ENCODE measurements at places on chromosomes 6 and 20. TPM values are rescaled to one million over a fixed set of nuclear protein-coding genes. Genes with fewer than 3 reads are reported as not detected.

The TTK gene
- 0.52 TPM for total RNA-seq

The GRM1 gene
- total RNA-seq, result not detected

The HCK gene
- 52.4 TPM for total RNA-seq

The KDM1B gene
- 19.1 TPM for total RNA-seq

The CRISP3 gene
- total RNA-seq, result not detected

The EYS gene
- total RNA-seq, result under 0.01 TPM

The SAPCD1 gene
- total RNA-seq, result 0.63 TPM

The CLIC5 gene
- total RNA-seq, result 0.52 TPM

The HLA-DOA gene
- total RNA-seq, result 16.2 TPM

The ESF1 gene
- total RNA-seq, result 7.0 TPM

The LRP11 gene
- total RNA-seq, result 0.21 TPM

The THBD gene
- 82.1 TPM for total RNA-seq

The CITED2 gene
- total RNA-seq, result 114 TPM

The DNMT3B gene
- total RNA-seq, result 0.21 TPM

The TGM3 gene
- total RNA-seq, result 0.10 TPM

The KHDC1L gene
- not detected for total RNA-seq

The EDN3 gene
- total RNA-seq, result not detected

The TMEM217 gene
- 1.6 TPM for total RNA-seq

The RGS19 gene
- total RNA-seq, result 33.6 TPM

The PAX1 gene
- not detected for total RNA-seq

The ASXL1 gene
- total RNA-seq, result 117 TPM

The OR12D3 gene
- total RNA-seq, result not detected

The BPI gene
- total RNA-seq, result 5.5 TPM

The LY6G6F gene
- 7.7 TPM for total RNA-seq
